ENCODE measurements at places on chromosomes 1 and 21.
A peak's percentile ranks its signal among the peaks of the same experiment; 100 is the strongest.

GRCh38 chr1:156126043-156126629 is 11.6 kb downstream of the LMNA start:
- peak; percentile 51 for DNase-seq

GRCh38 chr1:32623775-32624174 is 26.6 kb downstream of the ZBTB8OS start:
- DNase-seq = no peak

- no peak for DNase-seq
These were observed 45.8 kb downstream of the CYP2J2 start for GRCh38 chr1:59880735-59881134.

GRCh38 chr21:37622755-37623154 is 256.2 kb downstream of the DYRK1A start:
- DNase-seq = no peak

DNA sequence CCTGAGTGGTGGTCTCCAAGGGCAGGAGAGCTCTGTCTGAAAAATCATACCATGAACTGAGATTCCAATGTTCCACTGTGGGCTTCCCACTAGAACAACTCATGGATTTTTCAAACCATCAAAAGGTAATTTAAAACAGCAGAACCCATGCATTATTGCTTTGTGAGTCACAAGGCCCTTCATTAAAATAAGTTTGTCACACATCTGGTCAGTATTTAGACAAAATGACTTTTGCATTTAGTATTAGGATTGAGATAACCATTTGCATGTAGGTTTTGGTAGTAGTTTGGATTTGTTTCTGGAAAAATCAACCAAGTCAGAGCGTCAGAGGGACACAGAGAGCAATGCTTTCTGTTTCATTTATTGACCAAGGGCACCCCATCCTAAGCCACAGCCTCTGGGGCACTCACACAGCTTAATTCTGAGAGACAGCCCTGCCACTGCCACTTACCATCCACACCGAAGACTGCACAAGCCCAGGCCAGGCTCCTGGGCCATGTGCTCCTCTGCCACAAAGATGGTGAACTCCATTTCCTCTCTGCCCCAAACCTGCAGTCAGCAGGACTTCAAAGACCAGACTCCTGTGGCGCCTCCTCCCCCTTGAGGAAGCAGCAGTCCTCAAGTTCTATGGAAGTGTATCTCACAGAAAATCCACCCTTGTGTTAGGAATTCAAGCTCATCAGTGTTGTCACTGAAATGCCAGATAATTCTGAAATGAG is 132.6 kb upstream of the DUSP10 start:
- no peak for DNase-seq

DNA sequence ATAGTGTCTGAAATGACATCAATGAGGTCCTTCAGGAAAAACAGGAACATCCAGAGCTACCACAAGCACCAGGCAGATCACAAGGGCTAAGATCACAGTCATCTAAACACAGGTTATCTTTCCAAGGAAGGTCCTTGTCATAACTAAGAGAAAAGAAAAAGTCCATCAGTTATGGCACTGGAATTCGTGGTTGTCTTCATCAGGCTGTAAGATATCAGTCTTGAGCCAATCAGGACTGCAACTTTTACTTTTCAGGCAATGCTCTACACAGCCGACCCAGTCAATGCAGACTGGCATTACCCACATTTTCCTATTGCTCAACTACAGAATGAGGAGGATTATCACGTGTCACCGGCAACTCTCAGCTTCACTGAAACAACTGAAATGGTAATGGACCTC is 26.4 kb downstream of the SORT1 start:
- DNase-seq = no peak

DNA sequence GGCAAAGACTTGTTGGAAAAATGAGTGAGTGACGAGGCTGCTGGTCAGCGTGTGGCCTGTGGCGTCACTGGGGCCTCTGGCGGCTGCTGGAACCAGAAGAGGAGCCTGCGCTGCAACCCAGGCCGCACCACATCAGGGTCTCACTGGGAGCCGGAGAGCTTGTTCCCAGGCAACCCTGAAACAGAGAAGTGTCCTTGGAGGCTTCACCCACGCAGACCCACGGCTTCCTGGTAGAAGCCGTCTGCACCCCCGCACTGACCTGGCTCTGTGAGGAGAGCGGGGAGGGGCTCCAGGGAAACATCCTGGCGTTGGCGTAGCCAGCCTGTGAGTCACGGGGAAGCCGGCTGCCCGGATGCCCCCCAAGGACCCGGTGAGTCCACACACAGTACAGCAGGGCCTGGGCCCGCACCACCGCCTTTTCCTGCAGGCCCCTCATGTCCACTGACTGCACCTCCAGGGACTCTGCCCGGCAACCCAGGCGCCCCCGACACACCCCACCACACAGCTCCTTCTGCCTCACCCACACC is 57.4 kb downstream of the COL6A1 start:
- DNase-seq = no peak

DNA sequence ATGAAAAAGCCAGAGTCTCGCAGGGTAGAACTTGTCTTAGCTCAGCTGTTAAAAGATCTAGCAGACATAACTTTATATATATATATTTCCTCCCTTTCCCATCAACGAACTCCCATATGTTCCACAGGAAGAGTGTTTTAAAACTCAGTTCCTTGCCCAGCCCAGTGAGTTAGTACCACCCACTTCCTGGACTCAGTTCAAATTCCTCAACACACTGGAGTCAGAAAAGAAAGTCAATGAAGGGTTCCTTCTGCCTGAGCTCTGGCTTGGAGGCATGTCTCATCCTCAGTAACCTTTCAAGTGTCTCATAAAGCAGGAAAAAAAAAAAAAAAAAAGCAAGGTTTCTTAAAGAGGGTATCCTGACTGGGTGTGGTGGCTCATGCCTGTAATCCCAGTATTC is 15.6 kb downstream of the TPM3 start:
- no peak for DNase-seq

DNA sequence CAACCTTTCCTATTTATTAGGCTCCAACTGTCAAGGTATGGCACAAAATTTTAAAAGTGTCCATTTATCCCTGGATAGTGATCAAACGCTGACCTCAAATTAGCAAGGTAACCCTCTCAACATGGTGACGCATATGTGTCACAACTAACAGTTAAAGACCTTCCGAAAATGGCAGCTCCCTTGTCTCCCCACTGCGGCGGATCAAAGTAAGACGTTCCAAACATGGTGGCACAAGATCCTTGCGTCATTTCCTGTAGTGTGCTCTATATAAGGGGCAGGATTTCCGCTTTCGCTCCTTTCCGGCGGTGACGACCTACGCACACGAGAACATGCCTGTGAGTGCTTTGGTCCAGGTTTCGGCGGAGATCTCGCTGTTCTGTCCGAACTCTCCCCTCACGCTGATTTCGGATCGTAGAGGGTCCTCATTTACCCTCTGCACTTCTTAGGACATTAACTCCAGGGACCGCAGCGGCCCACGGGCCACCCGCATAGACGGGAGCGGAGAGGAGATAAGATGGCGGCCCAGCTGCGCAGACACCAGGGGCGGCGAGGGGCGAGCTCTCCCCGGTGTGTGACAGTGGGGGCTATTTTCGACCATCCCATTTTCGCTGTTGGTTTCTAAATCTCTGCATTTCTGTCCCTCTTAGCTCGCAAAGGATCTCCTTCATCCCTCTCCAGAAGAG is at the start of gene RPS27:
Gene RPS27, plus strand, starts transcription at position 295 of the 683 bp plus-strand sequence. Its CDS starts 35 bp downstream, at position 330.
- peak; percentile 79 for DNase-seq

DNA sequence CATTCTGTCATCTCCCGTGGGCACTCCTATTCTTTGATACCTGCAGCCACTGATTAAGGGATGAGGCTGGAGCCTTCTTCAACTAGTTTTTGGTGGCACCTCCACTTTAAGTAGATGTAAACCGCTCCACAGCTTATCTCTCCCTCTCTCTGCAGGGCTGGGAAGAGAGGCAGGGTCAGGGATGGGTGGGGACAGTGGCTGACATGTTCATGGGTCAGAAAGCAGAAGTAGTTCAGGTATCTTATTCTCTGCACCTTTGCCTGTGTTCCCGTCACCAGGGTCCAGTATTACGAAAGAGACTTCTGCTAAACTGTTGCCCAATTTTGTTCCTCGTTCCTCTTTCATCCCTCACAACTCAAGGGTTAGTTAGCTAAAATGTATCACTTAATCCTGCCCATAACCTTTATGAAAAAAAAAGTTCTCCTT is 51.7 kb upstream of the EDEM3 start:
- no peak for DNase-seq

DNA sequence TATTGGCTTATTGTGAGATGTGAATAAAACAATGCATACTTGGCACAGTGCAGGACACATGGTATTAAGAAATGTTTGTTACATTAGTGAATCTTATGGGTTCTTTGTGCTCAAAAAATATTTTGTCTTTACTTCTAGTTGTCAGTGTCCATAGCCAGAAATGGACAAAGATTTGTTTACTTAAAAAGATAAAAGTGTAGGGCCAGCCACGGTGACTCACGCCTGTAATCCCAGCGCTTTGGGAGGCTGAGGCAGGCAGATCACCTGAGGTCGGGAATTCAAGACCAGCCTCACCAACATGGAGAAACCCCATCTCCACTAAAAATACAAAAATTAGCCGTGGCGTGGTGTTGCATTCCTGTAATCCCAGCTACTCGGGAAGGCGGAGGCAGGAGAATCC is 654.6 kb upstream of the NEGR1 start:
- DNase-seq = no peak

DNA sequence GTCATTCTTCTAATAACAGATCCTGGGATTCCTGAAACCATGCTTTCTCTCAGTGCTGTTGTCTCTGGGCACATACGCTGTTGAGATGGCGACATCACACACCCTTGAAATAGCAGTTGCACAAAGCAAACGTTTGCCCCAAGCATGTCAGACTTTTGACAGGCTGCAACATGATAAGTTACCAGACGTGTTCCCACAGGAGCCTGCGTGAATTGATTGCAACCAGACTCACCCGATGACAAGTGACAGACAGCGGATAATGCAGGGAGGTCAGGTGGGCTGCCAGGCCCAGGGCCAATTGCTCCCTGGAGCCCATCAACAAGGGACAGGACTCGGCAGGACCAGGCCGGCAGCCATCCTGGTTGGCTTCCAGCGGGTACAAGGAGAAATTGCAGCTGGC is 310.9 kb downstream of the SIPA1L2 start:
- no peak for DNase-seq

GRCh38 chr21:34994766-34995631 is 54.1 kb downstream of the RUNX1 start:
- no peak for DNase-seq

- no peak for DNase-seq
These were observed 36.5 kb downstream of the ZMYND12 start for GRCh38 chr1:42419126-42419821.

DNA sequence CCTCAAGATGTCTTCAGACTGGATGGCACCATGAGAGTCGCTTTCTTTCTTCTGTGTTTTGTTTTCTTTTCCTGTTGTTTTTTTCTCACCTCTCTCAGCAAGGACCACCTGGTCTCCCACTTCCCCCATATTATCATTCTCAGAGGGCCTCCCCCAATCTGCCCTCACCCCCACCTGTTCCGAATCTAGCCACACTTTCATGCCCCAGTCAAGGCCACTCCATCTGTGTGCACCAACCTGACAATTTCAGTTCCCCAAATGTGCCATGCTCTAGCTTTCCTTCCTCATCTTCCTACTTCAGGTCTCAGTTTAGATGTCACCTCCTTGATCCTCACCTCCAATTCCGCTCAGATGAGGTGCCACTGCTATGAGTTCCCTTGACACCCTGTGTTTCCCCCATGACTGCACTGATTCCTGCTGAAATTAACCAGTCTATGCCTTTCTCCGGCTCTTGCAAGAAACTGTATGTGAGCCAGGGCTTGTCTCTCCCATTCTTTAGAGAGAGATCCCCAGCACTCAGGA is 146.2 kb downstream of the PLPP3 start:
- no peak for DNase-seq

- DNase-seq = no peak
These were observed 62.4 kb upstream of the DUSP10 start for GRCh38 chr1:221804303-221804702.

DNA sequence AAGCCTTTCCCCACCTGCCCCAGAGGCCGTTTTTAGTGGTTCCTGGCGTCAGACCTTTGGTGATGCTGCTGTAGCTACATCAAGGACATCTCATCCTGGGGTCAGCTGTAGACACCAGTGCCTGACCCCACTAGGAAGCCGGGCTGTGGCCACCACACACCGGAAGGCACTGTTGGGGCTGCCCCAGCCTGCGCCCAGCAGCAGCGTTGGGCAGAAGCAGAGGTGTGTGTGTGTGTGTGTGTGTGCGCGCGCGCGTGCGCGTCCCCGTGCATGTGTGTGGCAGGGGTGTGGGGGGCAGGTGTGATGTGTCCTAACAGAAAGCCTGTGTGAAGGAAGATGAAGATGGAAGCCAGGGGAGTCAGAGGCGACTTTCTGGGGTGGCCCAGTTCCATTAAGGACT is 62.0 kb upstream of the COL6A1 start:
- DNase-seq = no peak

DNA sequence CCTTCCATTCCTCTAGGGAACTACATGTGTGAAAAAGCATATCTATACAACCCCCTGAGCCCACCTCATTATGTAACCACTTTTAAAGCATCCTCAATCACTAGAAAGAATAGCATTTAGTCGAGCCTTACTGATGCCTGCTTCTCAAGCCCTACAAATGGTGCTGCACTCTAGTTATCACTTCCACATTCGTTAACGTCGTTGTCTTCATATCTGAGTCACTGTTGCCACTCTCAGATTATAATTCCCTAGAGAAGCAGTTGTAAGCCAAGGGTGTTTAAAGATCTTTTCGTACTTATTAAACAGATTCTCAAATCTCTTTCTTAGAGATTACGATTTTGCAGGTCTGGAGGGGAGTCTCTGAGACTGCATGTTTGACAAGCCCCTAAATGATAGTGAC is 16.5 kb downstream of the ATP1B1 start:
- no peak for DNase-seq

DNA sequence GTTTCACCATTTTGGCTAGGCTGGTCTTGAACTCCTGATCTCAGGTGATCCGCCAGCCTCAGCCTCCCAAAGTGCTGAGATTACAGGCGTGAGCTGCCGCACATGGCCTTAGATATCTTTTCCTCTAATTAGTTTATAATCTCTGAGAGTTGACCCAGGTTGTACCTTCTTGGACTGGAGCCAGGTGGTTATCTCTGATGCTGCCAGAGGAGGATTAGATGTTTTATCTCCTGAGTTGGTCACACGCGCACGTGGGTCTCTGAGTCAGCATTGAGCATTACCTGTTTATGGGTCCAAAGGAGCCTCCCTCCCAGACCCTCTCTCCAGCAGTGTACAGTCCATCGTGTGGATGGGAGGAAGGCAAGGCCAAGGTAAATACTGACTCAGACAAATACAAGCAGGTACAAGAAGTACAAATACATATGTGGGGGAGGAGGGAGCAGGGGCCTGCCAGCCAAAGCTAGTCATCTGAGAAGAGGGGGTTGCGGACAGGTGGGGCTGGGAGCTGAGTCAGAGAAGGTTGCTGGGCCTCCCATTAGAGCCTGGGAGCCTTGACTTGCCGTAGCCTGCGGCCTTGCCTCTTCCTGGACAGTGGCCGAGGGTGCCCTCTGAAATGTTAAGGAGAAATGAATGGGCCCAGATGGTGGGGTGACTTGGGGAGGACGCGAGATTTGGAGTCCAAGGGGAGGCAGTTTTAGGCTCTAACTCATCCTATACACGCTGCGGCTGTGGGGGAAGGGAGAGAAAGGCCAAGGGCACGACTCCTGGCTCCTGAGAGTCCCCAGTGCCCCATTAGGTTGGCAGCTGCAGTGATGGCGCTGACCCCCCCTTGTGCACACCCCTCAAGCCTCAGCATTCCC is 13.1 kb downstream of the IL6R start:
- no peak for DNase-seq
